Motor neuron (in vitro differentiated cells): ENCODE measurements at places on chromosomes 4 and X. TPM values are rescaled to one million over a fixed set of nuclear protein-coding genes. Genes with fewer than 3 reads are reported as not detected.

The MAGEA2 gene
- not detected in 2 replicates for total RNA-seq

The MAGEB10 gene
- total RNA-seq, result not detected in 2 replicates

The FHIP1A gene
- total RNA-seq, result 0.23 and 0.41 TPM in 2 replicates

The COX18 gene
- total RNA-seq, result 20.5 and 20.9 TPM in 2 replicates

The P2RY4 gene
- 0.31 and 1.3 TPM in 2 replicates for total RNA-seq

The FAM9B gene
- total RNA-seq, result not detected in 2 replicates

The CLTRN gene
- total RNA-seq, result 0.31 TPM in 1 of 2 replicates, not detected in the other

The OTC gene
- total RNA-seq, result not detected in 2 replicates

The MCTS1 gene
- total RNA-seq, result 104 and 109 TPM in 2 replicates

The ERVMER34-1 gene
- total RNA-seq, result 0.14 and 0.16 TPM in 2 replicates

The DDX53 gene
- 0.09 and 0.10 TPM in 2 replicates for total RNA-seq

The SYTL4 gene
- 18.6 and 30.6 TPM in 2 replicates for total RNA-seq

The ATP2B3 gene
- 0.17 and 0.68 TPM in 2 replicates for total RNA-seq

The KCTD8 gene
- 2.7 and 2.9 TPM in 2 replicates for total RNA-seq

The NUDT11 gene
- 0.28 and 0.45 TPM in 2 replicates for total RNA-seq

The SSX4B gene
- 0.33 TPM in 1 of 2 replicates, not detected in the other for total RNA-seq

The SOX3 gene
- 17.3 and 20.2 TPM in 2 replicates for total RNA-seq

The TRO gene
- total RNA-seq, result 98.4 and 114 TPM in 2 replicates

The SCFD2 gene
- 16.5 and 22.9 TPM in 2 replicates for total RNA-seq

The KIT gene
- 4.2 and 4.8 TPM in 2 replicates for total RNA-seq

The MAGEB2 gene
- not detected in 2 replicates for total RNA-seq

The ADGRL3 gene
- total RNA-seq, result 67.1 and 70.0 TPM in 2 replicates

The DGKK gene
- total RNA-seq, result 0.66 and 1.0 TPM in 2 replicates

The IRF2 gene
- 14.3 and 21.6 TPM in 2 replicates for total RNA-seq

The ITGB1BP2 gene
- total RNA-seq, result 1.5 and 2.1 TPM in 2 replicates

The CD99L2 gene
- 42.8 and 42.9 TPM in 2 replicates for total RNA-seq
